Dermis microvascular lymphatic vessel endothelial cell (primary cell): ENCODE measurements at places on chromosomes 3 and 15. TPM values are rescaled to one million over a fixed set of nuclear protein-coding genes. Genes with fewer than 3 reads are reported as not detected.

The ITPKA gene
- 0.25 and 0.90 TPM in 2 replicates for total RNA-seq

The DLL4 gene
- total RNA-seq = 76.5 and 79.2 TPM in 2 replicates

The INTS14 gene
- total RNA-seq = 29.8 and 37.4 TPM in 2 replicates

The P3H2 gene
- total RNA-seq = 13.7 and 24.0 TPM in 2 replicates

The TRMT10C gene
- total RNA-seq = 23.9 and 26.3 TPM in 2 replicates

The SOX14 gene
- total RNA-seq = not detected in 2 replicates

The ABI3BP gene
- 6.4 and 16.2 TPM in 2 replicates for total RNA-seq

The GOLGA6L9 gene
- 0.51 and 0.63 TPM in 2 replicates for total RNA-seq

The CA12 gene
- 0.13 and 0.38 TPM in 2 replicates for total RNA-seq

The PAQR5 gene
- total RNA-seq = not detected in 2 replicates

The CHRD gene
- 0.63 and 0.77 TPM in 2 replicates for total RNA-seq

The CTXN2 gene
- not detected in 2 replicates for total RNA-seq

The LOXL1 gene
- total RNA-seq = 0.13 and 0.38 TPM in 2 replicates

The GOLGA6D gene
- total RNA-seq = not detected in 2 replicates

The TGM5 gene
- total RNA-seq = not detected in 2 replicates

The OR5K2 gene
- total RNA-seq = not detected in 2 replicates

The DNAH12 gene
- under 0.01 TPM in 2 replicates for total RNA-seq

The ALDH1L1 gene
- not detected in 2 replicates for total RNA-seq

The TM4SF18 gene
- 318 and 366 TPM in 2 replicates for total RNA-seq

The TLR9 gene
- not detected in 2 replicates for total RNA-seq
